ENCODE measurements at places on chromosomes 5 and 9.

GRCh38 chr5:103356350-103357091 lies 98.0 kb downstream of the MACIR start:
- DNase-seq = no peak

GRCh38 chr5:17819783-17820182 lies 185.5 kb downstream of the TAF11L14 start:
- DNase-seq = no peak

DNA sequence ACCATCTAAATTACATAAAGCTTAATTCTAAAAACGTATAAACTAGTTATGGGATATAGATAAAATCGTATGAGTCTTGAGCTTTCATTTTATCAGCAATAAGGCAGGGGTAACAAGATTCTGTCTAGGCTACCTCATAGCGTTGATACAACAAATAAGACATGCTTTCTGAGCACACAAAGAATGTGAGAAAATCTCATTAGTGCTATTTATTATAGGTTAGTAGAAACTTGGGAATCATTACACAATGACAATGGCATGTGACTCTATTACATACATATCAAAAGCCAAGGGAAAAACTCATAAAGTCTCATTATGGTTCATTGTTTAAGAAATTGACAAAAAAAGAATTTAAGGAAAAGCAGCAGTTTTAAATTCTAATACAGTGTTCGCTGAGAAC lies 448.6 kb downstream of the PLK2 start:
- no peak for DNase-seq

DNA sequence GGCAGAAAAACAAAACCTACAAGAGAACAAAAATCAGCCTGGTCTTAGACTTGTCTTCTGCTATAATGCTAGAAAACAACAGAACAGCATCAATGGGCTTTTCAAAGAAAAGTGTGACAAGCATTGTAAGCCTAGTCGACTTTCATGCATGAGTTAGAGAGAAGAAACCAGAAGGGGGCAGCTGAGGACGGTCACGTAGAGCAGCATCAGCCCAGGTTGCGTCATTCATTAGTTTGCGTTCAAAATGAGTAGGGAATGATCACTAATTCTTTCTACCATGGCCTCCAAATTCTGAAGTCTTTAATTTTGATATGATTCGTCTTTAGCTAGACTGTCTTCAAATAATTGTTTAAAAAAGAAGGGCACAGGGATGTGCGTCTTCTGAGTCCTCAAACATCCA lies 4.7 kb upstream of the ISCA1 start:
- DNase-seq = peak; percentile 32

GRCh38 chr5:135426102-135427082 lies 20.8 kb downstream of the DCANP1 start:
- peak; percentile 62 for DNase-seq

GRCh38 chr9:113056191-113057106 lies at the start of gene ZFP37:
Gene ZFP37 (minus strand): TSS chr9:113056724. CDS start chr9:113056688, 36 bp downstream.
- peak; percentile 98 for DNase-seq

- no peak for DNase-seq
These were observed 253.9 kb upstream of the RGMB start for GRCh38 chr5:98519571-98519970.

DNA sequence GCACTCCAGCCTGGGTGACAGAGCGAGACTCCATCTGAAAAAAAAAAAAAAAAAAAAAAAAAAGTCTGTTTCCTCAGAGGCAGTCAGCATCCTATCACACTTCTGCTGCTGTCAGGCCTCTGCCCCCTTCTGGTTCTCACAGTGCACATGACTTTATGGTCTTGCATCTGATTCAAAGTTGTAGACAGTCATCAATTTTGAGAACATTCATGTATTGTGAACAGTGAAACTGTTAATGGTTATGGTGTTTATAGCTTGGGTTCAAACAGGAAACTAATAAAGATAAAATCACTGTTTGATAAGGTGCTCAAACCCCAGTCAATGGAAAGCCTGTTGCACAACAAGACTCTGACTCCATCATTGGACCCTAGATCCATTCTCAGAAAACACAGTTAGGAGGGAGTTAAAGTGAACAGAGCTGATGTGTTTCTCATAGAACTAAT lies 61.4 kb downstream of the FOXD1 start:
- no peak for DNase-seq

GRCh38 chr5:102283102-102283797 lies 12.8 kb downstream of the SLCO4C1 start:
- DNase-seq = no peak

- no peak for DNase-seq
These were observed 41.9 kb upstream of the RIC1 start for GRCh38 chr9:5587024-5587423.

DNA sequence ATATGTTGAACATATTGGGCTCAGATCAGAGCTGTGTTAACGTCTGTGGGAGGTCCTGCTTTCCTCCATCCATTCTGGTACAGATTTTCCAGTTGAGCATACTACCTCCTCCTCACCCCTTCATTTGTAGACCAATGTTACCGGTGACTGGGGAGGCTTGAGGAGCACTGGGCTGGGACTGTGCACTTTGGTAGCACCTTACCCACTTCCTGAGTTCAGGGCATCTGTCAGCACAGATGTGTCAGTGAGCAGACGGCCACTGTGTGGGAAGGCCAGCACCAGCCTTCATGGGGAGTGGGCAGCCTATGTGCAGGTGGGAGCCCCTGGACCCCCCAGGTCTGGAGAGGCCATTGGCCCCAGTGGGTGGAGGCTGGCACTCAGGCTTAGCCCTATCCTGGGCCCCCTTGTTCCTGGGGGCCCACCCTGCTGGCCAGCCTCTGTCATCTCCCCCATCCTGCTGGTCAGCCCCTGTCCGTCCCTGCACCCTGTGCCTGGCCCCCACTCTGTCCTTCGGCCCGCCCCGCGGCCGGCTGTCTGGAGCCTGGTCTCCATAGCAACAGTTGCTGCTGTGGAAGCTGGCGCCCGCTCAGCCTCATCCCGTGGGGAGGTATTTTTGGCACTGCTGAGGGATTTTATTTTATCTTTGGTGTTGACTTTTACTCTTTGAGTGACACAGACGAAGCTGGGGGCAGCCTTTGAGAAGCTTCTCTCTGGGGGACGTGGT lies 21.3 kb downstream of the WNK2 start:
- no peak for DNase-seq

- DNase-seq = no peak
These were observed 22.4 kb downstream of the LYRM7 start for GRCh38 chr5:131193106-131193505.

GRCh38 chr9:121699571-121700164 lies 48.2 kb downstream of the DAB2IP start:
- no peak for DNase-seq

DNA sequence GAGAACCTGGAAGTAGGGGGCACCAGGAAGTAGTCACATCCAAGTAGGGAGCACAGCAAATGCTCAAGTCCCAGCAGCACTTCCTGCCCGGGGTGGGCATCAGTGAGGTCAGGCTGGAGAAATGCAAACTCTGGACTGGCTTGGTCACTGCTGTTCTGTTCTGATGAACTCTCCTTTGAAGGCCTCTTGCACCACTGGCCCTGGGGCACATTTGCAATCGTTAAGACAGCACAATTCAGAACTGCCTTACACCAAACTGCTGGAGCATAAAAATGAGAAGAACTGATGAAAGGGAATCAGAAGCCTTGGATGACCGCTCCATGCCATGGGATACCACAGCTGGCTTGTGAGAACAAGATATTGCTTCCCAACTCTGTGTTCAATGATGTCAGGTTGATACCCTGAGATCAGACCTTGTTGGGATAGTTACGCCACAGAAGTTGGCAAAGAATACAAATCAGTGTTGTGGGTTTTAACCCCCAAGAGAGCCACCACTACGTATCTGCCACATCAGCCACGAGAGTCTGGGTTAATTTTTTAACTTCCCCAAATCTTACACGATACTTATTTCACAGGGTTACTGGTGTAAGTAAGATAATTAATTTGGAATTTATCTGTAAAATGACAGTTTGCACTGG lies 42.3 kb upstream of the ZSWIM6 start:
- DNase-seq = no peak

- DNase-seq = no peak
These were observed 26.4 kb upstream of the SLC1A1 start for GRCh38 chr9:4463824-4464223.

GRCh38 chr9:105647595-105648349 lies 14.5 kb upstream of the TAL2 start:
- DNase-seq = no peak

DNA sequence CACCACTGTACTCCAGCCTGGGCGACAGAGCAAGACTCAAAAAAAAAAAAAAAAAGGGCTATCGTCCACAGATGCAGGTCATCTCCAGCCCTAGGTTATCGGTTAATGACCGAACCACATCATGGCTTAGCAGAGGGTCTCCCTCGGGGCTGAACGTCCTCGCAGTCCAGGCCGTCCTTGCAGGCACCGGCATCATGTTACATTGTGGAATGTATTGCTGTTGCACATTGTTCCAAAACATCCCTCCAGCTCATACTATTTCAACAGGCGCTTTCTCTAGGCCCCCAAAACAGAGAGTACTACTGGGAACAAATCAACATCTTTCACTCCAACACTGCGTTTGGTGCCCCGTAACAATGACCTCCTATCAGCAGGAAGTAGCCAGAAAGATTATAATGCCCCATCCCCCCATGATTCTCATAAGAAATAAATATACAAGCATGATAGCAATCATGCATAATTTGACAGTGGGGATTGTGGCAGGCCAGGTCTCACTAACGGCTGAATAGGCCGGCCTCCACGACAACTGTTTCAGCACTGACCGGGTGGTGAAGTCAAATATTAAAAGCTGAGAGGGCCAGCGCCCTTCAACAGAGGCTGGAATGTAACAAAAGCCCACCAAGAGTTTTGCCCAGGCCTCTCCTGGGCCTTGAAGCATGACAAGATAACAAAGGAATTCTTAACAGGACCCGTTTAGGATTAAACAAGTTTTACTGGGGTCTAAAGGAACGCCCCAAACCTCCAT lies 1.1 kb upstream of the LCN9 start:
- no peak for DNase-seq

DNA sequence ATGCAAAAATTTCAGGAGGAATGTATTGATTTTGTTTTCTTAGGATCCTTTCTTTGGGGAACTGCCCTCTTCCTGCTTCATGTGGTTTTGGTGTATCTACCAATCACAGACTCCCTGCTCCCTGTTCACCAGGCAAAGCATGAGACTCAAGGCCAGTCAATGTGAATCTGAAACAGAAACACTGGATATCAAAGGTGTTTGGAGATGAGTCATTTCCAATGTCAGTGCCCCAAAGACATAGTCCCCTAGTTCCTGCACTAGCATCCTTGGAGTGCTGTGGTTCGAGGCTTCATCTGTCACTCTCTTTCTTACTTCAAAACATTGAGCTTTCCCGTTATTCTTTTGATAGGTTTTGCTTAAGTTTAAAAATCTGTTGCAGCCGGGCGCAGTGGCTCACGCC lies 8.1 kb downstream of the PPP3R2 start:
- DNase-seq = no peak

- DNase-seq = no peak
These were observed 14.6 kb downstream of the MAP1B start for GRCh38 chr5:72121780-72122445.

- no peak for DNase-seq
These were observed 351.8 kb downstream of the EBF1 start for GRCh38 chr5:158747816-158748432.

GRCh38 chr5:134145041-134145757 lies 30.7 kb downstream of the TCF7 start:
- DNase-seq = no peak

DNA sequence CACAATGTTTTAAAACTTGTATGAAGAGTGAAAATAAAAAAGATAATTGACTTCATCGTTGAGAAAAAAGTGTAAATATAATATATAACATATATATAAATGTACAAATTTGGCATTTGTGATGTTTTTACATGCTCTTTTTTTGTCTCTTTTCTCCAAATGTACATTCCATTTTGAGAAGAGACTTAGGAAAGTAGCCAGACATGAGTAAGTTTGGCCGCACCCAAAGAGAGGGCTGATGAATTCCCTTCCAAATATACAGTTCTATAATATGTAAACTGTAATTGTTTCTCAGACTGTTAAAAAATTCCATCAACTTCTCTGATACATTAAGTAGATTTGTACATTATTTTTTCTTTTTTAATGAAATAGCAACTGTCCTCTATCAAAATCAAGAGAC lies 193.2 kb upstream of the MAP3K1 start:
- DNase-seq = no peak

DNA sequence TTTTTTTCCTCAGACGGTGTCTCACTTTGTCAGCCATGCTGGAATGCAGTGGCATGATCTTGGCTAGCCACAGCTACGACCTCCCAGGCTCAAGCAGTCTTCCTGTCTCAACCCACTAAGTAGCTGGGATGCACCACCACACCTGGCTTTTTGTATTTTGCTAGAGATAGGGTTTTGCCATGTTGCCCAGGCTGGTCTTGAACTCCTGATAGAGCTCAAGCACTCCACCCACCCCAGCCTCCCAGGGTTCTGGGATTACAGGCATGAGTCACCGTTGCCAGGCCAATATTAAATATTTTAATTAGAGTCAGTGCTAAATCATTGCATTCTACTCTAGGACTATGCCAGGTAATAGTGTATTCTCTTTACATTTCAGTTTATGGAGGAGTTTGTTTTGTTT lies 41.5 kb downstream of the UBE2R2 start:
- no peak for DNase-seq

- DNase-seq = no peak
These were observed 7.9 kb upstream of the ACSL6 start for GRCh38 chr5:132019337-132019736.

DNA sequence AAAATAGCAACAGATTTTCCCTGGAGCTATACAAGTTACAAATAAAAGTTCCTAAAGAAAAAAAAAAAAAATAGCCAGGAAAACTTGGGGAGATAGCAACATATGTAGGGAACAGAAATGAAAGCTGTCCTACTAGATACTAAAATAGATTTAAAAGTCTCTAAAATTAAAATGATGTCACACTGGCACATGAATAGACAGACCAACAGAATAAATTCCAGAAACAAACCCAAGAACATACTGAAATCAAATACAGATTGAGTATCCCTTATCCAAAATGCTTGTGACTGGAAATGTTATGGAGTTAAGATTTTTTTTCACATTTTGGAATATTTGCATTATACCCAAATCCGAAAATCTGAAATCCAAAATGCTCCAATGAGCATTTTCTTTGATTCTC lies 23.8 kb downstream of the GOLPH3 start:
- DNase-seq = no peak

DNA sequence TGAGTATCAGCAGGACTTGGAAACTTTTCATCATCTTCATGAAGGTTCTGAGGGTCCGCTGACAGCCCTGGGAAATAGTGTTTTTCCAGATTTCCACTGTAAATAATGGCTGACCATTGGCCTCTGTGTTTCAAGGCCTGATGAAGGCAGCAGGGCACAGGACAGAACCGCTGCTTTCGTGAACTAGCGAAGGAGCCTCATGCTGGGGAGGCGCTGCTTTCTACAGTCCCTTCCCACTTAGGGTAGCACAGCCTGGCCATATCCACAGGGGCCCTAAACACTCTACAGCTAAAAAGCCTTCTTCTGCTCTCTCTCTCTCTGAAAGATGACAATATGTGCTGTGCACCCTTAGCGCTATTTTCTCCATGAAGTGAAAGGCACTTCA lies 118.2 kb downstream of the MED27 start:
- no peak for DNase-seq

All from T47D (cell line).